Pancreas (tissue), 10 donors: ENCODE measurements at places on chromosomes 16 and 17.

GRCh38 chr17:12545877-12546513 lies 119.7 kb upstream of the MYOCD start:
- peak; percentile 17 for DNase-seq

- no peak for DNase-seq
Measured at GRCh38 chr17:36665417-36665816, 64.0 kb downstream of the MRM1 start.

GRCh38 chr17:59349178-59349577 lies 17.7 kb downstream of the YPEL2 start:
- DNase-seq: no peak

DNA sequence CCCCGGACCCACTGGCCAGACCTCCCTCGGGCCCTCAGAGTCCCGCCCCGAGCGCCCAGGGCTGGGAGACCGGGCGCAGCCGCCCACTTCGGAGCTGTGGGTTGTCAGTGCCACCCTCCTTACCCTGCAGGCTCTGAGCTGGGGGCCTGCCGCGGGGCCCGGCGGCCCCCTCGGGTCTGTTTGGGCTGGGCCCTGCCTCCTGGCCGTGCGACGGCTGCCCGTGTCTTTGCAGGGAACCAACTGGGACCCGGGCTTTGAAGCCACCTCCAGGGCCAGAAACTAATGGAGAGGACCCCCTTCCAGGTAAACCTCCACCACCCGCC lies 443 bp downstream of the TEDC2 start:
- DNase-seq: no peak

GRCh38 chr16:10617662-10618420 lies 37.4 kb upstream of the EMP2 start:
- DNase-seq: no peak

GRCh38 chr17:68134046-68134637 lies 98.6 kb downstream of the KPNA2 start:
- DNase-seq: no peak

DNA sequence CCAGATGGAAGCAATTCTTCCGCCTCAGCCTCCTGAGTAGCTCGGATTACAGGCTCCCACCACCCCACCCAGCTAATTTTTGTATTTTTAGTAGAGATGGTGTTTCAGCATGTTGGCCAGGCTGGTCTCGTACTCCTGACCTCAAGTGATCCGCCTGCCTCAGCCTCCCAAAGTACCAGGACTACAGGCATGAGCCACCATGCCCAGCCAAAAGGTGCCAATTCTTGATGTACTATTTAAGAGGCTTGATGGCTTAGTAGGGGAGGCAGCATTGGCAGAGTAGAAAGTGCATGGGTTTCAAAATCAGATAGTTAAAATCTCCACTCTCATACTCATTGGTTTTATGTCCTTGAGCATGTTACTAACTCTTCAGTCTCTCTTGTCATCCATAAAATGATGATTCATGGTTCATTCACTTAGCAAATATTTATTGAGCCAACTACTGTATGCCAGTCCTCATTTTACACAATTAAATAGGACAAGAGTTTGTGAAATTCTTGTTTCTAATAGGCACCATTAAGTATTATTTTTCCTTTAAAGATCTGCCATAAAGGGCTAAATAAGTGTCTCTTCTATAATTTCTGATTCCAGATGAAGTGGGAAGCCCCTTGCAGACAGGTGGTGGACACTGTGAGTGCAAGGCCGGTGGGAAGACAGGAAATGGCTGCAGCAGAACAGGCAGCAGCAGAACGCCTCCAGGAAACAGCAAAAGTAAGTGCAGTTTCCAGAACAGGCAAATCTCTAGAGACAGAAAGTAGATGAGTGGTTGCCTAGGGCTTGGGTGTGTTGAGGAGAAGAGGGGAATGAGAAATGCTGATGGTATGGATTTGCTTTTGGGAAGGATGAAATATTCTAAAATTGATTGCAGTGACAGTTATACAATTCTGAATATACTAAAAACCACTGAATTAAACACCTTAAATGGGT lies 8.2 kb upstream of the RPL27 start:
- no peak for DNase-seq

DNA sequence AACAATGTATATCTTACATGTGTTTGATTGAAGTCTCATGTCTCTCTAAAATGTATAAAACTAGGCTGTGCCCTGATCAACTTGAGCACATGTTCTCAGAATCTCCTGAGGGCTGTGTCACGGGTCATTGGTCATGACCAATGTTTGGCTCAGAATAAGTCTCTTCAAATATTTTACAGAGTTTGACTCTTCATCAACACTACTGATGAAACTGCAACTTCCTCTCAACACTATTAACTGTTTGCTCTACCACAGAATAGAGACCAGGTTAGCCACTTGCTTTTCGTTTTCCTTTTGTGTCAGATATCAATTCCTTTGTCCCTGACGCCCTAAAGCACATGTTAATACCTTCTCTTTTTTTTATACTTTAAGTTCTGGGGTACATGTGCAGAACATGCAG lies 358.1 kb downstream of the CDH8 start:
- DNase-seq: no peak

DNA sequence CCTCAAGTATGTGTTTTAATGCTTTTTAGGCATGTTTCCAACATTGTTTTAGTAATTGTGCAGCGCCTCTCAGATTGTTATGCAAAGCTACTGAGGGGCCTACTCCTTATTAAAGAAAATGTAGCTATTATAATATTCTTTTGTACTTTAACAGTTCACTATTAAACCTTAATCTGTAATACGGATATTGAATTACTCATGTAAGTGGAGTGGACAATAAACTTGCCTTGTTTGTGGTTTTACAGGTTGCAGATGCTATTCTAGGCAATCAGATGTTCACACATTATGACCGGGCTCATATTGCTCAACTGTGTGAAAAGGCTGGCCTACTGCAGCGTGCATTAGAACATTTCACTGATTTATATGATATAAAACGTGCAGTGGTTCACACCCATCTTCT lies 41.0 kb downstream of the PTRH2 start:
- DNase-seq: no peak

- DNase-seq: no peak
Measured at GRCh38 chr16:66399031-66399430, 28.1 kb upstream of the BEAN1 start.

DNA sequence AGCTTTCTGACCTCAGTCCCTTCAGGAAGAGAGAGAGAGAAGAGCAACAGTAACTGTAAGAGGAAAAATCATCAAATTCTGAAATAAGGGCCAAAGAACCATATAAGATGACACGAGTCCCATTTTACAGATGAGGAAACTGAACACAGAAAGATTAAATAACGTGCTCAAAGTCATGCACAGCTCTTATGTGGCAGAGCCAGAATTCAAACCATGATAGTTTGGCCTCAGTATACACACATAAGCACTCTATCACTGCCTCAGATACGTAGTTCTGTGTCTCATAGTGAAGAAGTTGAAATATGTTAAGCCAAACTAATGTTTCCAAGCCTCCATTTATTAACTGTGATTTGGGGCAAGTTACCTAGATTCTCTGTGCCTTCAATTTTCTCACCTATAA lies 1.9 kb upstream of the ZNF19 start:
- DNase-seq: no peak

DNA sequence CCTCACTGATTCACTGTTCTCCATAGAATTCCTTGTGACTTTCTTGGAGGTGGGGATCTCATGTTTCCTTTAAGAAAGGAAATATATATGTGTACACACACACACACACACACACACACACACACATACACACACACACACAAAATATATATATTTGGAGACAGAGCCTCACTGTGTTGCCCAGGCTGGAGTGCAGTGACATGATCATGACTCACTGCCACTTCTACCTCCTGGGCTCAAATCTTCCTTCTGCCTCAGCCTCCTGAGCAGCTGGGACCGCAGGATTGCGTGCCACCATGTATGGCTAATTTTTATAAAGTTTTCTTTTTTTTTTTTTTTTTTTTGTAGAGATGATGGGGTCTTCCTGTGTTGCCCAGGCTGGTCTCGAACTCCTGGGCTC lies 45.9 kb downstream of the CDH13 start:
- no peak for DNase-seq

- no peak for DNase-seq
Measured at GRCh38 chr16:3645504-3646347, 8.8 kb upstream of the DNASE1 start.

DNA sequence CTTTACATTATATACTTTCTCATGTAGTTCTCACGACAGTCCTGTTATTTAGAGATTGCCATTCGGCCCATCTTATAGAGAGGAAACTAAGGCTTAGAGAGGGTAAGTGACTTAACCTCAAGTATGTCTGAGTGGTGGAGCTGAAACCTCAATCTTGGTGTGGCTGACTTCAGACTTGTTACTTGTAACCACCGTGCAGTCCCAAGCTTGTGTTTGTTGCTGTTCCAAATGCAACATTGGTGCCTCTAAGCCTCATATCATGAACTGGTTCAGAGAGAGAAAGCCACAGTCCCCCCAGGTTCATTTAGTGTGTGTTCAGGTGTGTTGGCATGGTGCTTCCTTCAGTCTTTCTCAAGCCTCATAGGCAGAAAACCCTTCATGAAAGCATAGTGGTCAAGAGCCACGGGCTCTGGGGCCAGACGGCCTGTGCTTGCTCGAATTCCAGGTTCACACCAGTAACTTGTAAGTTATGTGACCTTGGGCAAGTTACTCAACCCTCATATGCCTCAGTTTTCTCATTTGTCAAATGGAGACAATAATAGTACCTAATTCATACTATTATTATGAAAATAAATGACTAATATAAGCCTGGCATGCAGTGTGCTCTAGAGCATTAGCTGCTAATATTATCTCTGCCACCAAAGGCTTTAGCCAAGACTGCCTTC lies 39.9 kb downstream of the CDH1 start:
- peak; percentile 52 for DNase-seq
